ENCODE measurements at places on chromosomes 16 and 17. TPM values are rescaled to one million over a fixed set of nuclear protein-coding genes. Genes with fewer than 3 reads are reported as not detected.

The CRISPLD2 gene
- total RNA-seq = 122 TPM

The TRAPPC1 gene
- 26.1 TPM for total RNA-seq

The CD7 gene
- not detected for total RNA-seq

The TPSAB1 gene
- not detected for total RNA-seq

GRCh38 chr16:47667956-47668355 lies 206.8 kb downstream of the PHKB start:
- no peaks in the 10 kb centered on the region for H3K4me1 ChIP-seq
- no peak overlapping the region for H3K4me3 ChIP-seq
- no peaks in the 10 kb centered on the region for H3K27me3 ChIP-seq
